ENCODE measurements at places on chromosomes 16 and 17.

- H3K4me1 ChIP-seq: no peaks in the 10 kb centered on the region
- H3K27me3 ChIP-seq: peaks cover 35% of the 10 kb centered on the region
- no peak overlapping the region for H3K4me3 ChIP-seq
- no peak overlapping the region for H3K27ac ChIP-seq
- DNase-seq: no peak
Measured at GRCh38 chr16:67388591-67388990, 4.7 kb downstream of the TPPP3 start.

- H3K36me3 ChIP-seq: peaks cover 12% of the 10 kb centered on the region
- peaks cover 42% of the 10 kb centered on the region for H3K4me1 ChIP-seq
- no peak overlapping the region for H3K27ac ChIP-seq
Measured at GRCh38 chr17:5283571-5284315, 1.7 kb downstream of the RABEP1 start.

DNA sequence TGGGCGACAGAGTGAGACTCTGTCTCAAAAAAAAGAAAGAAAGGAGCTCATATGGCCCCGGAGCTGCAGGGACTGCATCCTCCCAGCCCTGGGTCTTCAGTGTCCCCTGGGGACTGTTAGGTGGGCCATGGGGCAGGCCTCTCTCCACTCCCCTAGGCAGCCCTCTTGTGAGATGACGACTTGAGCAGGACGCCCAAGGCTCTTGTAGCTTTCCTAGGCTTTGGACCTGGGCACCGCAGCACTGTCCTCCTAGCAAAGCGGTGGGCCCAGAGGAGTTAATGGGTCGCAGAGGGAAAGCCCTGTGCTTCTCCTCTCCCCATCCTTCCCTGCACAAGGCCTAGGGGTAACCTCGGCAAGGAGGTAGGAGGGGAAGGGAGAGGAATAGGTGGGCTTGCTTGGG, 202.2 kb downstream of the NTN1 start:
- no peak overlapping the region for H3K4me3 ChIP-seq
- no peak for DNase-seq
- peaks cover 3% of the 10 kb centered on the region for H3K4me1 ChIP-seq
- H3K27ac ChIP-seq: no peak overlapping the region
- no peaks in the 10 kb centered on the region for H3K27me3 ChIP-seq
- H3K36me3 ChIP-seq: no peaks in the 10 kb centered on the region

DNA sequence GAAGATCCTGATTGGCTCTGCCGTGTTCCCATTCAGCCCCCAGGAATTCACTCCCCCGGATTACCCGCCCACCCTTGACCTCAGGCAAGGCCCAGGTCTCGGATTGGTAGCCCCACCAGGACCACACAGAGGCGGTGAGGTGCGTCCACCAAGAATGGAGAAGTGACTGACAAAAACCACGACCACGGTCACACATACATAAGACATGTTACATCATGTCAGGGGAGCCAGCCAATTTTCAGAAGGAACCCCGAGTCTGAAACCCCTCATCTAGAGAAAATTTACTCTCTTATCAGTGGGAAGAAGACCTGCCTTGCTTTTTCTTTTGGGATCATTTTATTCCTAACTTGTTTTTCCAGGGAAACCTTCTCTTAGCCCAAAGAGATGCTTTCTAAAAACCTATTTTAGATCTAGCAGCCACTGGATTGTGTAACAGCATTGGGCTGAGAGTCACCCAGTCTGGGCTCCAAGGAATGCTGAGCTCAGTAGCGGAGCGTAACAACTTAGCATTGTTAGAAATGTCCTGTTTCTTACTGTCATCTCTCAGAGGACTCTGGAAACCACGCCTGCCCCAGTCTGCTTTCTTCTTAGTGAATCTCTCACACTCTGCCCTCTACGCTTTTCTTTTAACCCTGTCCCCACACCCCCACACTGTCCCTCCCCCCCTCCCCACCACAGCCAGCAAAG, 164.1 kb downstream of the CMIP start:
- H3K27me3 ChIP-seq: no peaks in the 10 kb centered on the region
- H3K4me1 ChIP-seq: no peaks in the 10 kb centered on the region
- H3K36me3 ChIP-seq: no peaks in the 10 kb centered on the region
- DNase-seq: no peak
- H3K4me3 ChIP-seq: no peak overlapping the region

DNA sequence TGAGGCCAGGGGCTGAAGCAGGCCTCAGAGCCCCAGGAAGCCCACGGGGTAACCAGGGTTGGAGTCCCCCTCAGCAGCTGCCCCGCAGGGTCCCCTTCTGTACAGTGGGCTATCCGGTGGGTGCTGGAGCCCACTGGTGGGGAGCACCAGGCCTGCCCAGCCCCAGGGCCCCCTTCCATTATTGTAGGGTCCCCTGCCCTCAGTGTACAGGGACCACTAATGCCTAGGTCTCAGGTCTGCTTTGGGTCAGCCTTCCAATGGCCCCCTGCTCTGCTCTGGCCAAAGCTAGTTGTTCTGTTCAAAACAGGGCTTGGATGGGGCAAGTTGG, 1.1 kb downstream of the ADAM11 start:
- H3K27ac ChIP-seq: no peak overlapping the region
- H3K4me3 ChIP-seq: no peak overlapping the region
- DNase-seq: no peak
- H3K36me3 ChIP-seq: no peaks in the 10 kb centered on the region
- no peaks in the 10 kb centered on the region for H3K4me1 ChIP-seq
- peaks cover 32% of the 10 kb centered on the region for H3K27me3 ChIP-seq

DNA sequence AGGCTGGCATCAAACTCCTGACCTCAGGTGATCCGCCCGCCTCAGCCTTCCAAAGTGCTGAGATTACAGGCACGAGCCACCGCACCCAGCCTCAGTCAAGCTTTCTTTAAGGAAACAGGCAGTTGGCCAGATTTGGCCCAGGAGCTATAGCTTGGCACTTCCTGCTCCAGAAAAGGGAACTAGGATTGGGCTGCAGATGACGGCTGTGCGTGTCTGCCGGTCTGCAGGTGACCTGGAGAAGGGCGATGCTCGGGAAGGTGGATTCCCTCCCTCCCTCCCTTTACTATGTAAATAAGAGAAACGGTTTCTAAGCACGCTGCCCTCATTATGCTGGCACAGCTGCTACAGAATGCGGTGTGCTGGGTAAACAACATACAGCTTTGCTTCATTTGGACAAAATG, 215.9 kb downstream of the RPTOR start:
- H3K27ac ChIP-seq: peak overlapping the region; percentile 97
- no peak for DNase-seq
- no peak overlapping the region for H3K4me3 ChIP-seq
- H3K36me3 ChIP-seq: peaks cover 58% of the 10 kb centered on the region
- no peaks in the 10 kb centered on the region for H3K27me3 ChIP-seq

DNA sequence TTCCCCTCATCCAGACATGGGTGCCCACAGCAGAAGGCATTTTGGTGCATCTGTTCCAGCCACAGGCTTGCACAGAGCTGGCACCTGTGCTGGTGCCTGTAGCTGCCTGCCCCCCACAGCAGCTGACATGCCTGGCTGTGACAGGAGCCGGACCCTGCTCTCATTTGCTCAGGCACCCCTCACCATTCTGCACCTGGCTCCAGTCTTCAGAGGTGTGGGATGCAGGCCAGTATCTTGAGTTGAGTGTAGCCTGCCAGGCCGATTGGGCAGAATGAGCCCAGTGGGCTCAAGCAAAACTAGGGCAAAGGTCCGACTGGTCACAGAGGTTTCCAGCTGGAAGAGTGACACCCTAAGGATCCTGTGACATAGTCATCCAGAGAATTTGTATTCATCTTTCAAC, 887.7 kb downstream of the CDH11 start:
- no peak for DNase-seq
- H3K27ac ChIP-seq: no peak overlapping the region
- no peak overlapping the region for H3K4me3 ChIP-seq
- no peaks in the 10 kb centered on the region for H3K27me3 ChIP-seq

Measured in activated CD4-positive, alpha-beta T cell treated with anti-CD3 and anti-CD28 coated beads, Interleukin-2, amount 10 ng/mL, durations not matched to agents 7 days and 5 days (primary cell).